Stimulated activated CD4-positive, alpha-beta T cell treated with anti-CD3 and anti-CD28 coated beads, Interleukin-4, amount 100 ng/mL, for 48 hours (primary cell): ENCODE measurements at places on chromosomes 6 and 20.

- DNase-seq: no peak
Observed at GRCh38 chr6:42533794-42534193, 30.0 kb upstream of the UBR2 start.

DNA sequence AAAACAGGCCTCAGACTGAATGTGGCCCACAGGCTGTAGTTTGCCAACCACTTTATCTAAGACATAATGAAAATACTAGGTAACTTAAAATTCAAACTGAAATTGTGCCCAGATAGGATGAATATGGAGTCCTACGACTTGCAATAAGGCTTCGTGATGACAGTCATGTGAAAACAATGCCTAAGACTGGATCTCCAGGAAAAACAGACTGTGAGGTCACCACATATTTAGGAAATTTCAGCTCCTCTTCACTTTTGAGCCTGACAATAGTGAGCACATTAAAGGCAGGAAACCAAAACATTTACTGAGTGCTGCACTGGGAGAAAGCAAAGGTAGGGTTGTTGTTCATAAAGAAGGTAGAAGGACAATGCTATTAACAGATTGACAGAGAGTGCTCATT lies 50.0 kb downstream of the RTN4IP1 start:
- DNase-seq: no peak

GRCh38 chr6:87897663-87898062 lies 150.0 kb upstream of the SPACA1 start:
- DNase-seq: no peak

DNA sequence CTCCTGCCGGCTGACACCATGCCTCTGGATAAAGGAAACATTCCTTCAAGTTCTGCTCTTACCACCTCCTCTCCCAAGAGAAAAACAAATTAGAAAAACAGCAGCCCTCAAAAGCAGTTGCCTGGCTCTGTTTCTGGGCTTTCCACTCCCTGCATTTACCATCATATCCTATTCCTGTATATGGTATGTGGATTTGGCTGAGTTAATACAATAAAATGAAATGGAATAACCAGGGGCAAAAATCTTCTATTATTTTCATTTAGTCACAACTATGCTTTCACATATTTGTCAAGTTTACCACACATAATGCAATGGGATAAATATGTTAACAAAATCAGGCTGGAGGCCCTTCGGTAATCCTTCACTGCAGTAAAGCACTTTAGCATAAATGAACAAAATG lies 34.3 kb downstream of the COL12A1 start:
- no peak for DNase-seq

DNA sequence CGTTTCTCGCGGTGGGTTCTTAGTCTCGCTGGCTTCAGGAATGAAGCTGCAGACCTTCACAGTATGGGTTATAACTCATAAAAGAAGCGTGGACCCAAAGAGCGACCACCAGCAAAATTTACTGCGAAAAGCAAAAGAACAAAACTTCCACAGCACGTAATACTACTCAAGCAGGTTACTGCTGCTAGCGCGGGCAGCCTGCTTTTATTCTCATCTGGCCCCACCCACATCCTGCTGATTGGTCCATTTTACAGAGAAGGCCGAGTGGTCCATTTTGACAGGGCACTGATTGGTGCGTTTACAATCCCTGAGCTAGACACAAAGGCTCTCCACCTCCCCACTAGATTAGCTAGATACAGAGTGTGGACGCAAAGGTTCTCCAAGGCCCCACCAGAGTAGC lies 17.4 kb downstream of the LY86 start:
- no peak for DNase-seq

- no peak for DNase-seq
Observed at GRCh38 chr6:43706788-43707187, 19.2 kb upstream of the MRPS18A start.

DNA sequence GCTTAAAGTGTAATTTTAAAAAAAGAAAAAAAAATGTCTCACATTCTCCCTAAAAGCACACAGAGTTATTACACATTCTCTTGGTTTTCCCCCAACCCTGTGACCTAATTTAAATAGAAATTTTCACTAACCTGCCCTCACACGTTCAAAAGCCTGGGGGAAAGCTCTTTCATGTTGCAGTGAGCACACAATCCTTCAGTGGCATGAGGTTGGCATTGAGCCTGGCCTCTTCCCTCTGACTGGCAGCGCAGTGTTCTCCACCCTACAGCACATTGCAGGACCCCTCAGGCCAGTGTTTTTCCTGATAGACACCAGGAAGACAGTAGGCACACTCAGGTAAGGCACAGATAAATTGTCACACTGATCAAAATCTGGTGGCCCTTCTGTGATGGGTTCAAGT lies 34.1 kb downstream of the TNFRSF21 start:
- DNase-seq: no peak
